A375 (cell line): ENCODE measurements at places on chromosomes 3 and 15. TPM values are rescaled to one million over a fixed set of nuclear protein-coding genes. Genes with fewer than 3 reads are reported as not detected.

The MAP6D1 gene
- total RNA-seq = 1.0 and 2.3 TPM in 2 replicates

The GOLGA8J gene
- total RNA-seq = 0.08 TPM in 1 of 2 replicates, not detected in the other

The RPP25 gene
- 32.4 and 33.1 TPM in 2 replicates for total RNA-seq

The EOMES gene
- 0.11 and 0.50 TPM in 2 replicates for total RNA-seq

The ZXDC gene
- 29.4 and 31.6 TPM in 2 replicates for total RNA-seq
